Liver (tissue), 10 donors: ENCODE measurements at places on chromosomes 13 and 19. TPM values are rescaled to one million over a fixed set of nuclear protein-coding genes. Genes with fewer than 3 reads are reported as not detected.

DNA sequence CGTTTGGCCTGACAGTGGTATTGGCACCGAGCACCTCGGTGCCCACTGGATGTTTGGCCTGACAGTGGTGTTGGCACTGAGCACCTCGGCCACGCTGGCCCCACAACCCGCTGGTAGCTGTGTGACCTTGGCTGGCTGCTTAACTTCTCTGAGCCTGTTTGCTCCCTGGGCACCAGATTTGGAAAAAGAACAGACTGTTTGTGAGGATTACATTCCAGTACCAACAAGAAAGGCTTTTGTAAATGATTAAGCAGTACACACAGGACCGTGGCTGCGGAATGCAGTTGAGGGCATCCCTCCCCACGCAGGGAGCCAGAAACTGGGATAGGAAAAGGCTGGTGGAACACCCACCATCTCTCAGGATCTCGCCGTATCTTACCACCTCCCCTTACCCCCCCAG, 31.9 kb downstream of the SLC25A42 start:
- H3K4me1 ChIP-seq: peaks cover 56% of the 10 kb centered on the region
- H3K27ac ChIP-seq: peak overlapping the region; percentile 81
- no peaks in the 10 kb centered on the region for H3K27me3 ChIP-seq

DNA sequence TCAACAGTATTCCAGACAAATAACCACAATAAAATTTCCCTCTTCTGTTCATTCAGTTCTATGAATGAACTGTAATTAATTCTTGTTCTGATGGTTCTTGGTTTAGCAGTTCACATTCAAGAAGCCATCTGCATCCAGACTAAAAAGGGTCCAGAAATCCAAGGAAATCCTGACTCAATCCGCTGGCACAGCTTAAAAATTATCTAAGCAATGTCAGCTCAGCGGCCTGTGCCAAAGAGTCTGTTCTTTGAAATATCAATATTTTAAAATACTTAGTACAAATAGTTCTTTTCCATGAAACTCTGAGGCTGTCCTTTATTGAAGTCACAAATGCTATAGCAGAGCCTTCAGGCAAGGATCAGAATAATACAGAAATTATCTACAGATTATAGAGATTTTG, 57.2 kb downstream of the DHRS12 start:
- H3K27me3 ChIP-seq: no peaks in the 10 kb centered on the region
- H3K27ac ChIP-seq: no peak overlapping the region
- H3K36me3 ChIP-seq: peaks cover 7% of the 10 kb centered on the region

GRCh38 chr19:51030631-51031030, 4.2 kb downstream of the KLK12 start:
- peaks cover 4% of the 10 kb centered on the region for H3K27me3 ChIP-seq
- no peak overlapping the region for H3K27ac ChIP-seq
- H3K4me3 ChIP-seq: no peak overlapping the region

- peaks cover 18% of the 10 kb centered on the region for H3K4me1 ChIP-seq
- peaks cover 5% of the 10 kb centered on the region for H3K36me3 ChIP-seq
- H3K4me3 ChIP-seq: peak within 1 kb of the TSS; percentile 86
- H3K27ac ChIP-seq: peak within 1 kb of the TSS; percentile 95
Measured at GRCh38 chr19:10835754-10836478, at the start of gene TMED1. Gene TMED1 (minus strand): TSS chr19:10836212. CDS start chr19:10836191, 21 bp downstream.

DNA sequence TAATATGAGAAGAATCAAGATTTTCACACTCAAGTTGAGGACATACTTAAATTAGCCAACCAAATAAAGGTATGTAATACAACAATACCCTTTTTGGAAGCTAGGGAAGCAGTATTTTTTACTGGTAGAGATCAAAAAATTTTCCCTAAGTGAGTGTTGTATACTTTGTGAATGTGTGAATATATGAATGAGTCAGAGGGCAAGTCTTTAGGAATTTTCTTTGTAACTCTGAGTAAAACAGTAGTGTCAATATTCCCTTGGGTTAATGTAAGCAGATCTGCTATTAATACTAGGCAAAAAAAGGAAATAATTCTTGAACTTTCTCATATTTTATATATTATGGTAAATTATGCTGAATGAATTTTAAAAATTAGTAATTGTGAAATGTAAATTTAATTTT, 1161.8 kb upstream of the MIR17HG start:
- no peak for DNase-seq
- no peak overlapping the region for H3K4me3 ChIP-seq

GRCh38 chr13:77833331-77833863, 85.2 kb downstream of the EDNRB start:
- H3K27ac ChIP-seq: no peak overlapping the region
- H3K36me3 ChIP-seq: no peaks in the 10 kb centered on the region
- no peaks in the 10 kb centered on the region for H3K4me1 ChIP-seq
- no peak for DNase-seq

GRCh38 chr19:30441011-30441410, 68.8 kb downstream of the ZNF536 start:
- DNase-seq: no peak
- no peak overlapping the region for H3K4me3 ChIP-seq

- no peaks in the 10 kb centered on the region for H3K27me3 ChIP-seq
- no peaks in the 10 kb centered on the region for H3K36me3 ChIP-seq
- no peaks in the 10 kb centered on the region for H3K4me1 ChIP-seq
- no peak overlapping the region for H3K4me3 ChIP-seq
- no peak for DNase-seq
- no peak overlapping the region for H3K27ac ChIP-seq
Measured at GRCh38 chr13:26707122-26708006, 53.2 kb downstream of the GPR12 start.

DNA sequence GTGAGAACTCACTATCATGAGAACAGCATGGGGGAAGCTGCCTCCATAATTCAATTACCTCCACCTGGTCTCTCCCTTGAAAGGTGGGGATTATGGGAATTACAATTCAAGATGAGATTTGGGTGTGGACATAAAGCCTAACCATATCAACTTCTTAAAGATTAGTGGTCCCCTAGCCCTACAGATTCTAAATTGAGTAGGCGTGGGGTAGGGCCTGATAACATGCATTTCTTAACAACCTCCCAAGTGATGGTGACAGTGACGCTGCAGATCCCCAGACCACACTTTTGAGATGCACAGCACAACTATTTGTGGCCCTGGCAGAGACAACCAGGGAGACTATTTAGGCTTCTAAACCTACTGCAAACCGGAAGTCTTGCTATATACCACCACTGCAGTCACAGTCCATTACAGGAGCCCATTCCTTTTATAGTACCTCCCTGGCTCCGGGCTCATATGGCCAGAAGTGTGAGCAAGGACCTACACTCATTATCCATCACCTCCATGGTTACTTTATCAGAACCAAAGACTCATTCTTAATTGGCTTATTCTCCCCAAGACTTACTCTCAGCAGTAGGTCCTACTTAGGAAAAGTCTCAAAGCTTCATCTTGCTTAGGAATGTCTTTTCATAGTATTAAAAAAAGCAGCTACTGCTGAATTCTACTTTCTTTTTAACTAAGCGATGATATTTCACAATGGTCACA, 2.1 kb upstream of the DPY19L3 start:
- H3K36me3 ChIP-seq: no peaks in the 10 kb centered on the region
- DNase-seq: no peak
- H3K4me1 ChIP-seq: peaks cover 20% of the 10 kb centered on the region
- H3K27ac ChIP-seq: no peak overlapping the region

GRCh38 chr19:10660346-10660745, 6.2 kb downstream of the ILF3 start:
- peaks cover 4% of the 10 kb centered on the region for H3K36me3 ChIP-seq
- peaks cover 23% of the 10 kb centered on the region for H3K4me1 ChIP-seq
- no peaks in the 10 kb centered on the region for H3K27me3 ChIP-seq

DNA sequence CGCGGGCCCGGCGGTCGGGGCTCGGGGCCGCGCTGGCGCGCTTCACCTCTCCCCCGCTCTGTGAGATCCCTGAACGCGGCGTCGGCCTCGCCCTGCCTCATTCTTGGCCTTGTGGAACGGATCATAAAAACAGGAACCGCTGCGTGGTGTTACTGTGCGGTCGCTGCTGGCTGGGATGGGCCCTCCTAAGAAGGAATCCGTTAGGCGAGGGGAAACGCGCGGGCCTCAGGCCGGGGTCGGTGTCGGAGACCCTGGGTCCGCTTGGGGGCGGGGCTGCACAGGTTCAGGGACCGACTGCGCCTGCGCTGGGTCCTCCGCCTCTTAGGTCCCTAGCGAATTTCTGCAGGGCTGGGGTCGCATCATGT, 381 bp downstream of the CKAP2 start:
- DNase-seq: peak; percentile 85
- H3K36me3 ChIP-seq: no peaks in the 10 kb centered on the region
- peaks cover 21% of the 10 kb centered on the region for H3K4me1 ChIP-seq
- peak overlapping the region; percentile 81 for H3K4me3 ChIP-seq
- H3K27ac ChIP-seq: peak overlapping the region; percentile 66

DNA sequence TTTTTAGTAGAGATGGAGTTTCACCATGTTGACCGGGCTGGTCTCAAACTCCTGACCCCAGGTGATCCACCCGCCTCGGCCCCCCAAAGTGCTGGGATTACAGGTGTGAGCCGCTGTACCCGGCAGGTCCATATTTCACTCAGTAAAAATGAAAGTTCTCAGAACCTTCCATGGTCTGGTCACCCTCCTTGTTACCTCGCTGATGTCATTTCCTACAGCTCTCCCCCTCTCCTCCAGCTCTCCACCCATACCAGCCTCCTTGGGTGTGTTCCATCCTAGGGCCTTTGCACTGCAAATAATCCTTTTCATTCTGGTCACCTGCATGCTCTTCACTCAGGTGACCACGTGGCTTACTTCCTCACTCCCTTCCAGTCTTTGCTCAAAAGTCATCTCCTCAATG, 78.2 kb upstream of the TNFSF11 start:
- DNase-seq: no peak
- no peak overlapping the region for H3K4me3 ChIP-seq
- no peaks in the 10 kb centered on the region for H3K27me3 ChIP-seq
- no peak overlapping the region for H3K27ac ChIP-seq
- H3K36me3 ChIP-seq: no peaks in the 10 kb centered on the region
- H3K4me1 ChIP-seq: no peaks in the 10 kb centered on the region

DNA sequence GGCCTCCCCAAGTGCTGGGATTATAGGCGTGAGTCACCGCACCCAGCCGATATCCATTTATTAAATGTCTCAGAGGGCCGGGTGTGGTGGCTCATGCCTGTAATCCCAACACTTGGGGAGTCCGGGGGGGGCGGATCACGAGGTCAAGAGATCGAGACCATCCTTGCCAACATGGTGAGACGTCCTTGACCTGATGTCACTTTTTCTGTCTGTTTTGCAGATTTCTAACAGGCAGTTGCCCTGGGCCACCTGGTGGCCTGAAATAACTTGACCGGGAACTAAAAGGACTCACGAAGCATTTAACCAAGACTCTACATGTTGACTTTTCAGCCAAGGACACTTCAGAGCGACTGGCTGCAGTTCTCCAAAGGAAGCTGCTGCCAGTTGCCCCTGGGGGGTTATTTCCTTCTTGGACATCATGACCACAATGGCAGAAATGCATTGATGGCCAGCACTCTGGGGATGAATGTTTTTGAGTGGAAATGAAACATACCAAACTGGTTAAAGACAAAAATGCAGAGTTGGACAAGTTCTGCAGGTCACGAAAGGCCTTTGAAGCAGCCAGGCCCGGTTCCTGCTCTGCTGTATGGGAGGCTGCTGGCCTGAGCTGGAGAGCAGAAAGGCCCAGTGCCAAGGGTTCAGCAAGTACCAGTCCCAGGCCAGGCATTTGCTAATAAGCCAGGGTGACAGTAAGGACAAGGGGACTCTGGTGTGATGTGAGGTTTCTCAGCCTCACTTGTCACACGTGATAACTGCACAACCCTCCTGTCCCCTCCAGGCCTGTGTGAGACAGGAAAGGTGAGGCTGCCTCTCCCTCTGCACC, 8.3 kb downstream of the ZNF837 start:
- DNase-seq: no peak
- peak overlapping the region; percentile 41 for H3K27ac ChIP-seq
- H3K4me1 ChIP-seq: peaks cover 22% of the 10 kb centered on the region
- no peaks in the 10 kb centered on the region for H3K36me3 ChIP-seq
- H3K4me3 ChIP-seq: no peak overlapping the region

- no peak overlapping the region for H3K27ac ChIP-seq
- no peak overlapping the region for H3K4me3 ChIP-seq
Measured at GRCh38 chr13:106038752-106039151, 496.7 kb downstream of the EFNB2 start.

DNA sequence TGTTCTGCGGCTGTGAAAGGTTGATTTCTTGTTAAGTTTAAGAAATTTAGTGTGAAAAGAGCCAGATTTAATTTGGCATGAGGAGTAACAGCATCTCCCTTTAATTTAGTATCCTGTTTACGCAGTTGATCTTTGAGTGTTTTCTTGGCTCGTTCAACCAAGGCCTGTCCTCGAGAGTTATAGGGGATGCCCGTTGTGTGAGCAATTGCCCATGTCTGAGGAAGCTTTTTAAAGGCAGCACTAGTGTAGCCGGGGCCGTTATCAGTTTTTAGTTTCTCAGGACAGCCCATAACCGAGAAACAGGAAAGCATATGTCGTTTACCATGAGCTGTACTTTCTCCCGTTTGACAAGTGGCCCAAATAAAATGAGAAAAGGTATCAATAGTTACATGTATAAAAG, 47.5 kb upstream of the ZNF43 start:
- no peak for DNase-seq
- no peak overlapping the region for H3K4me3 ChIP-seq
- H3K27me3 ChIP-seq: no peaks in the 10 kb centered on the region
- H3K4me1 ChIP-seq: no peaks in the 10 kb centered on the region

DNA sequence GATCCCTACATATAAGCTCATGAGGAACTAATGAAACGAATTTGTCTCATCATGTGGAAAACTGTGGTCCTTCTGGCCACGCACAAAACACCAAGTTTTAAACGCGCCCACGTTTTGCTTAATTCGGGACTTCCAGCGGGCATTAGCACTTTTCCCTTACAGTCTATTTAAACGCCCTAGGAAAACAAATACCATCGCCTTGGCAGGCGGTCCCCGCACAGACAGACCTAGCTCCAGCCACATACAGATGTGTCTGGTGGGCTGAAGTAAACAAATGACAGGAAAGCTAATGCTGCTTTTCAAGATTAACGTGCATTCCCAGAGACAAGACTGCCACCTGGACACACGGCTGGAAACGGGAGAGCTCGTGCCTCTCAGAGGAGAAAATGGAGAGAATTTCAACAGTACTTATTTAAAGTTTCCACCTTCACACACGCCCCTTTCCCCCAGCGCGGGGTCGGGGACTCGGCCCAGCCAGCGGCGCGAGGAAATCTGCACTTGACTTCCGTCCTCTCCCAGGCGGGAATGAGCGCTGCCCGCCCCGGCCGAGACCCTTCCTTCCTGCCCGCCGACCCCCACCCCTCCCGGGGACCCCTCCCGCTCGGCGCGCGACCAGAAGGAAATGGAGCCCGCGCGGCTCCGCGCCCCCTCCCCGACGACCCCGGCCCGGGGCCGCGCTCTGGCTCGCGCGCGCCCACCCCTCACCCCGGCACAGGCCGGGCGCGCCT, 931 bp downstream of the USP12 start:
- H3K4me1 ChIP-seq: no peaks in the 10 kb centered on the region
- DNase-seq: peak; percentile 66
- H3K36me3 ChIP-seq: no peaks in the 10 kb centered on the region

The LMTK3 gene
- total RNA-seq: not detected

The CLEC11A gene
- 2.6 TPM for total RNA-seq
